ENCODE measurements at places on chromosomes 6 and 20.

- no peak for DNase-seq
These were observed 3.7 kb upstream of the SH3BGRL2 start for GRCh38 chr6:79627422-79627821.

DNA sequence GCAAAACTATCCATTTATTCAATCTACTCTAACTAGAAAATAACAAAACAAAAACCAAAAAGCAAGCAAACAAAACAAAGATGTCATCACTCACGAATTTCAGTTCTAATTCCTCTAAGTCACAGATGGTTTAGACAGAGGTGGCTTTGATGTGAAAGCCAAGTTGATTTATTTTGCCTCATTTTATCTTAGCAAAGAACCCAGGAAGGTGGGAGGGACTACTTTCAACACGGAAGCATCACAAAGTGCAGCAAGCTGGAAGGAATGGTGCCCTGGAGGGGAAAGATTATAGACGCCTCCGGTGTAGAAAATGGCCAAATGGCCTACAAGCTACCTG, 88.4 kb downstream of the LAMP5 start:
- DNase-seq, result no peak

DNA sequence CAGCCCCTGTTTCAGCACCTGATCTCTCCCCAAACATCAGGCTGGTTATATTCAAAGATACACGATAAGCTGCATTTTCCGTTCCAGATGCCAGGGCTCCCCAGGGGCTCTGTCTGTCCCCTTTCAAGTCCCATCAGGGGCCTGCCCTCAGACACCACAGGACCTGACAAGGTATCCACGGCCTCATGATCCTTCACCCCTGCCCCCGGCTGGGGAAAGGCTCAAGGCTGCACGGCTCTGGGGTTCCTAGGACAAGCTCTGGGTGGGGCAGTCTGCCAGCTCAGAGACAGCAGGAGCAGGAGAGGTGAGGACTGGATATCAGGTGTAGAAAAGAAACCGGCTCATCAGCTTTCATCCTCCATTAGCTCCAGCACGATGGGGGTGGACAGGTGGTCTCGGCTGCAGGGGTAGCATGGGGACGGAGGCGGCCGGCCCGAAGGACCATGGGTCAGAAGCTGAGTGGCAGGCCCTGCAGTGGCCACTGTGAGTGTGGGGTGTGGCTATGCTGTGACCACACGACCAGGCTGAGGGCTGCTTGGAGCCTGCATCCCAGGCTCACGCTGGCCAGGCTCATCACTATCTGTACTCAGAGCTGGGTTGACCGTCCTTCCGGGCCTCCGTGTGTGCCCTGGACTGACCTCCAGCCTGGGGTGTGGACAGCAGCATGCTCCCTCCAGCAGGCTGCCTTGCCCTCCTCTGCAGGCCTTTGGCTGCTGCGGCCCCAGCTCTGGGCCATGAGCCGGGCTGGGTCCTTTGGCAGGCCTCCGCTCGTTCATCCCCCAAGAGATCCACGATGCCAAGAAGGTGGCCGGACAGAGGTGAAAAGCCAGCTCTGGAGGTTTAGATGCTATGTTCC, 386.2 kb downstream of the THBS2 start:
- no peak for DNase-seq

DNA sequence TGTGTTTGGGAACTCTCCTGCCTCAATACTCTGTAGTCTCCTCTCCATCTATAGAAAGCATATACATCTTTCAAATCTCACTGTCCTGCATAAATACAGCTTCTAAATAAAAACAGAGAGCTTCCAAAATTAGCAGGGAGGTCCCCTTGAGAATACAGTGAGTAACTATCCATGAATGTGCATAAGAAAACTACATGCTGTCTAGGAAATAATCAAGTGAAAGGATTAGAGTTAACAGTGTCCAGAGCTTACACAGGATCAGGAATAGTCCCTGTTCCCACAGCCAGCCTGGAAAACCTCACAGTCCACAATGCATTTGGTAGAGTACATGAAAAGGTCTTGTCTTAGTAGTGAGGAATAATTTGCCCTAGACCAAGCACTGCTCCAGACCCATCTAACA, 123.0 kb upstream of the POU3F2 start:
- DNase-seq, result no peak

- DNase-seq, result no peak
These were observed 9.0 kb downstream of the MAS1L start for GRCh38 chr6:29478740-29479139.

Data from GM10248 (cell line).